NCI-H2171 treated with DMSO at 0.1 percent for 48 hours (cell line): ENCODE measurements at places on chromosomes 7 and 10.

GRCh38 chr10:8235253-8236027 lies 181.0 kb downstream of the GATA3 start:
- no peak for DNase-seq

GRCh38 chr7:74289659-74290552 lies 699 bp downstream of the CLIP2 start:
- DNase-seq: no peak

DNA sequence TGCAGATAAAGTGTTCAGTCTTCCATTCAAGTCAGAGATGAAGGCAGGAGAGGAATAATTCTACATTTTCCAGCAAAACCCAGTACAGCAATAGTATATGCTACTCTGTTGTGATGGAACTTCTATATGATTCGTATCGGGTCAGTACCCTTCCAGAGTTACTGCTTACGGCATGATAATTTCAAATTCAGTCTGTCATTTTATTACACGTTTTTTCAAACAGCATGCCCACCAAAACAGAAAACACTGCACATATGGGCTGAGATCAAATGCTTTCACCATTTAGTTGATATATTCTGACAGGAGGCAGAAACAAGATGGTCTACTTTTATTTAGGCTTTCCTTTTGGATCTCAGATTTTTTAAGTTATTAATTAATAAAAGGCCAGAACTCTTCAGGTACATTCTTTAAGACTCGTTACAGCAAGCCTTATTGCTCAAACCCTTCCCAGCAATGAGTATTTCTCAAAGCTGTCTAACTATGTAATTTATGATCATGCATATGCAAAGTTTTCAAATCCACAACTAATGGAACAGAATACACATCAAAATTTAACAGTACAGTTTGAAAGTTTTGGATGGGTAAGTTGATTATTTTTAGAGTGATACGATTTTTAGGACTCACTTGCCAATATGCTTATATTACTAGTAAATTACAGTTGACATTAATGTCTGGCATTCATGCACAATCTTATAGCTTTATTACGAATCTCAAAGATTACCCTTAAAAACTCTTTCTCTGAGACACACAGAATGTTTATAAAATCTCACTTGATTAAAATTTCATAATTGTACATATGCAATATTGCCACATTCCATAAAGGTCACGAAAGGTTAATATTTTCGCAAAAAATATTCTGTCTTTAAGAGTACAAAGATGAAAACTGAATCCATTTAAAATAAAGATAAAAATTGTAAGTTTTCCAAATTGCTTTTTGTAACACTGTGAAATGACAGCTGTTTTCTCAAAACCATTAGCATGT lies 91.0 kb downstream of the ANK3 start:
- no peak for DNase-seq

DNA sequence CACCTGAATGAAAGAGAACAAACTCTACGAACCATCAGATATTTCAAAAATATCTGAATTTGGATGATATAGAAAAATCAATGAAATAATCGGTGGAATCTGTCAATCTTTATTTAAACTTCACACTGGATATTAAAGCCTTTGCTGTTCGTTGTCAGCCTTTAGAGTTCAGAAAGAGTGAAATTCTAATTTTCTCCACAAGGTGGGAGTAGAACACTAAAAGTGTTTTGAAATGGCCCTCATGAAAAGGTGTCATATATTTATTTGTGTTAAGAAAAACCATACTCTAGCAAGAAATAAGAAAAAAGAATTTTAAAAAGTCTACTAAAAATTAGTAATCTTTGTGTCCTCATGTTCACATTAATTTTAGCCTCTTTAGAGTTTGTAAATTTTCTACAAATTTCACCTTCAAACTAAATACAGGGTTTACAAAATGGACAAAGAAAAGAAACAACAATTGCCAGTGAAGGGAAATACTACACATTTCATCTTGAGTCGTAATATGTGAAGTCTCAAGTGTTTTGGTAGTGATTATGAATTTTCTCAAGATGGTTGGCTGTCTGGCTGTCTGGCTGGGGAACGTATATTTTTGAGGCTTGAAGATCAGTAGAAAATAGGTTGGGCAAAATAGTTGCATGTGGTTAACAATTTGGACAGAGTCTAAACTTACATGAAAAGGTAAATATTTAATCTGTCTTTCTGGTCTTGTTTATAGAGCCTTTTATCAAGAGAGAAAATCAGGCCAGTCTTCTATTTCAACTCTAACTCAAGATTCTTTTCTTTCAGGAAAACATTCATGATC lies 43.7 kb downstream of the DNAJB9 start:
- peak; percentile 75 for DNase-seq

DNA sequence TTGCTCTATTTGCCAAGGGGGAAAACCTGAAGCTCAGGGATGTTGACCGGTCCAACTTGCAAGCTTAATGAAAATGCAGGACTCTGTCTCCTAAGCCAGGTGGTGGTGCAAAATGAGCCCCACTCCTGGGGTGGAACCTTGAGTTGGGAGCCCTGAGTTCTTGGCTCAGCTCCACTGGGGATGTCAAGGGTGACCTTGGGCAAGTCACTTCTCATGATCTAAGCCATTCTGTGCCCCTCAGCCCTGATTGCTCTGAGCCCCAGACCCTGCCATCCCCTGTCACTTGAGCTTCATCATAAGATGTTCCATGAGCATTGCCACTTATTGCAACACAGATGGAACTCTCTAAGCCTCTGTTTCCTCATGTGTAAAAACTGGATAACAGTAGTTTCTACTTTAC lies 33.9 kb downstream of the MYL10 start:
- no peak for DNase-seq

DNA sequence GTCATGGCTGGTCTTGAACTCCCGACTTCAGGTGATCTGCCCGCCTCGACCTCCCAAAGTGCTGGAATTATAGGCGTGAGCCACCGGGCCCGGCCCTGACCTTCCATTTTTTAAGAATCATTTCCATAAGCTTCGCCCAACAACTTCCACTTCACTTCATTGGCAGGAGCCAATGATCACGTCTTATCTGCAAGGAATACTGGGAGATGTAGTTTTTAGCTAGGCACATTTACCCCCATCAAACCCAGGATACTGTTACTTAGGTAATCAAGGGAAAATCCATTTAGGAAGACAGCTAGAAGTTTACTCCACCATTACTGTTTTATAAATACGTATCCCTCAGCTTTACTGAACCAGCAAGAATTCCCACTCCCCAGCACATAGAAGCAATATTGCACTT lies 3.4 kb upstream of the CDK13 start:
- DNase-seq: no peak
